ENCODE measurements at places on chromosomes 12 and 14. TPM values are rescaled to one million over a fixed set of nuclear protein-coding genes. Genes with fewer than 3 reads are reported as not detected.

Gene C14orf180
- 0.16 TPM for total RNA-seq

Gene CCDC197
- not detected for total RNA-seq

Gene ANKS1B
- total RNA-seq = 5.5 TPM

Gene DTX1
- 1.1 TPM for total RNA-seq

Gene CPNE6
- not detected for total RNA-seq

Gene KRT73
- total RNA-seq = not detected

Gene STAC3
- total RNA-seq = 678 TPM

Gene OR10AD1
- not detected for total RNA-seq

Gene HNF1A
- total RNA-seq = 0.07 TPM

Gene TAS2R46
- not detected for total RNA-seq

Gene KRT77
- total RNA-seq = not detected

Gene ANKRD33
- total RNA-seq = not detected

Gene NKX2-1
- not detected for total RNA-seq

Gene C12orf50
- total RNA-seq = not detected

Gene TMEM229B
- not detected for total RNA-seq

Gene ALKBH2
- 16.4 TPM for total RNA-seq

Gene JPH4
- total RNA-seq = not detected

Gene NEUROD4
- total RNA-seq = not detected

Gene TAS2R13
- not detected for total RNA-seq

Gene GNG2
- 0.41 TPM for total RNA-seq

Gene GZMH
- not detected for total RNA-seq

Gene CCDC196
- total RNA-seq = not detected

Gene PLEKHD1
- total RNA-seq = 0.10 TPM

Gene SDR9C7
- total RNA-seq = not detected

Gene GLIPR1L2
- 1.0 TPM for total RNA-seq

Gene CNTN1
- 0.17 TPM for total RNA-seq
